ENCODE measurements at places on chromosomes 1 and 21. TPM values are rescaled to one million over a fixed set of nuclear protein-coding genes. Genes with fewer than 3 reads are reported as not detected.

DNA sequence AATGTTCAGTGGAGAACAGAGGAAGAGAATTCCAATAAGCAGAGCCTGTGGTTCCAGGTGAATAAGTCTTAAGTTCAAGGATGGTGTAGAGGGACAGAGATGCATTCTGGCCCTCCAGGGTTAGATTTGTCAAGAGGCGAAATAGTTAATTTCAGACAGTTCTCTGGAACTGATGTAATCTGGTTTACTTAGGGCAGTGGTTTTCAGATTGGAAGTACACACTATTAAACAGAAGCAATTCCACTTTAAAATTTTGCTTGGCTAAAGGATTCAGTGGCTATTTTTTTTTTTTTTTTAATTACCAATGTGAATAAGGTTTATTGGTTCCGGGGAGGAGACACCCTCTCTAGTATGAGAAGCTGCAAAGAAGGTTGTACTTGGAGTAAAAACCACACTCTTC lies 25.3 kb upstream of the MYOCOS start:
- no peak for DNase-seq

GRCh38 chr1:25018110-25018735 lies 88.1 kb upstream of the RUNX3 start:
- no peak for DNase-seq

Gene OR2T35
- total RNA-seq: not detected

DNA sequence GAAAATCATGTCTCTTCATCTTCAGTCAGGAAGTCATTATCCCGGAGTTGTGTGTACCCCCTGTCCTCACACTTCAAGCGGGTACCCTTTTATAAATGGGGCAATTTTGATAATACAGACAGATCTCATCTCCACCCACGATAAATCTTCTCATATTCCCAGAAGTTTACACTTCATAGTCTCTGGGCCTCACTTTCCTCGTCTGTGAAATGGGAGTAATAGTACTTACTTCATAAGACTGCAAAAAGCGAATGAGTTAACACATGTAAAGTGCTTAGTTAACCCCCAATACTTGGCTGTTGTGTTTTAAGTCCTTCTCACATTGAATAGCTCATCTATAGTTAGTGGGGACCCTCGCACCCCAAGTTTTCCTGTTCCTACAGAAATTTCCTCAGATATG lies 820 bp downstream of the NUP210L start:
- DNase-seq: no peak

Gene CRYBG2
- 3.6 TPM for total RNA-seq

Gene TBX19
- total RNA-seq: 0.78 TPM

GRCh38 chr1:198761859-198762616 lies 123.2 kb downstream of the PTPRC start:
- DNase-seq: no peak

Gene GSTM5
- total RNA-seq: 1.8 TPM

Gene ACTN2
- 3.0 TPM for total RNA-seq

- DNase-seq: no peak
Observed at GRCh38 chr1:118788463-118788862, 199.7 kb downstream of the TBX15 start.

Gene PTGS2
- 3.3 TPM for total RNA-seq

Gene KAZN
- 12.2 TPM for total RNA-seq

DNA sequence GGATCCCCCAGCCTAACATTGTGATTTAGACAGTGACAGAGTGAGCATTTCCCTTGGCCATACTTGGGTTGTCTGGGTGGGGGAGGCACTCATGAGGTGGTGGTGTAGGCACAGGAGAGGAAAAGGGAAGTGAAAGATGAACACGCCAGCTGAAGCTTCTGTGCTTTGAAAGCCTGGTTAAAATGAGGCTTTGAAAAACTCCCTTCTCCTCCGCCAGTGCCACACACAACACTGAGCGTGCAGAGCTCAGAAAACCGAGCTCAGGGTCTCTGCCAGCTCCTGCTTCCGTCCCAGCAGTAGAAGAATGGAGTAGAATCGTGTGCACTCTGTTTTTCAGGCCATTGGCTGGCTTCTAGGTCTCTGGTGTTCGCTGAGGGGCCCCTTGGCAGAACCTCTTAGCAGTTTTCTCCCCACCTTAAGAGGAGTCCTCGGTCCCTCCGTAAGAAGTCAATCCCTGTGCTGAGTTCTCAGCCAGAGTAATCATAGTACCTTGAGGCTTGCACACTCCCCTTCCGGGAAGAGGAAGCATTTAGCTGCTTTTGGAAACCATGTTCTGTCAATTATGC lies 12.9 kb downstream of the PLEKHM2 start:
- no peak for DNase-seq

GRCh38 chr1:228804640-228805413 lies 69.5 kb downstream of the RHOU start:
- no peak for DNase-seq

Gene FNDC7
- not detected for total RNA-seq

Gene APOBEC4
- not detected for total RNA-seq

- no peak for DNase-seq
Observed at GRCh38 chr1:119453021-119453420, 38.1 kb downstream of the HSD3B2 start.

GRCh38 chr1:6850537-6850936 lies 65.3 kb downstream of the CAMTA1 start:
- no peak for DNase-seq

GRCh38 chr1:209241487-209241886 lies 342.0 kb upstream of the CAMK1G start:
- DNase-seq: no peak

DNA sequence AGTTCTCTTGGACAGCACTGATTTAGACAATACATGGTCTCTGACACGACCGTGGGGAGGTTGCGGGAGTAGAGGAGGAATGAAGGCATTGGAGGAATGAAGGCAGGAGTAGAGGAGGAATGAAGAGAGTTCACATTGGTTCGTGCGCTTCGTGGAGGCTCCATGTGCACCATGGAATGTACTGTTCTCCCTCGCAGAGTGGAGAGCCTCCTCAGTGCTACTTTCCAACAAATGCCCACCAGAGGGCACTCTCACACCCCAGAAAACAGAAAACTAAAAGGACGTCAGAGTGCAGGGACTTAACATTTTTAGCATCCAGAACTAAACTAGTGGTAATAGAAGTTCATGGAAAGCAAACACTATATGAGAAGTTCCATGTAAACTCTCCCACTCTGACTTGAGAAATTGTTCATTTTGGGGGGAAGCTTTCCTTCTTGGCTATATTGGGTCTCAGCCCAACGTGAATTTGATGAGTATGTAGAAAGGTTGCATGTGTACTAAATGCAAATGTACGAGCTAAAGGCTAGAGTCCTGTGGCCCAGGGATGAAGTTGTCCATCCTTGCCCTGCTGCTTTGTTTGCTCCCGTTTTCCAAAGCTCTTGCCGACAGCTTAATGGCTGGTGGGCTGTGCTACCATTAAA lies 211.6 kb downstream of the LMX1A start:
- peak; percentile 53 for DNase-seq

- no peak for DNase-seq
Observed at GRCh38 chr1:7303554-7304317, 467.4 kb upstream of the VAMP3 start.

GRCh38 chr1:209618756-209619420 lies 33.3 kb downstream of the LAMB3 start:
- DNase-seq: no peak

Gene FAM3B
- total RNA-seq: 50.4 TPM

Gene LMOD1
- total RNA-seq: 16.9 TPM

DNA sequence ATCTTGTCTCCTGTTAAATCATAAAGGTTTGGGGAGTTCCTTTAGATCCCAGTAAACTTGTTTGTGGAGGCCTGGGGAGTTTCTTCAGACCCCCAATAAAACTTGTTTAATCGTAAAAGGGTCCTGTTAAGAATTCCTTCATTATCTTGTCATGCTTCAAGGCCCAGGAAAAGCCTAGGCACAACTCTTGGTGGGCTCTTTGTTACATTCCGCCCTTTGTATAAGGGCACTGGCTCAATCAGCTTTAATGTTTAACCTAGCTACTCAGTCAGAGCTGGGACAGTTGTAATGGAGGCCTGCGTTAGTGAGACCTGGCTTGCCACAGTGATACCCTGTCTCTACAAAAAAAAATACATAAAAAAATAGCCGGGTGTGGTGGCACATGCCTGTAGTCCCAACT lies 77.2 kb downstream of the MPZL1 start:
- no peak for DNase-seq

Gene FALEC
- not detected for total RNA-seq

Gene NBPF12
- 32.0 TPM for total RNA-seq

DNA sequence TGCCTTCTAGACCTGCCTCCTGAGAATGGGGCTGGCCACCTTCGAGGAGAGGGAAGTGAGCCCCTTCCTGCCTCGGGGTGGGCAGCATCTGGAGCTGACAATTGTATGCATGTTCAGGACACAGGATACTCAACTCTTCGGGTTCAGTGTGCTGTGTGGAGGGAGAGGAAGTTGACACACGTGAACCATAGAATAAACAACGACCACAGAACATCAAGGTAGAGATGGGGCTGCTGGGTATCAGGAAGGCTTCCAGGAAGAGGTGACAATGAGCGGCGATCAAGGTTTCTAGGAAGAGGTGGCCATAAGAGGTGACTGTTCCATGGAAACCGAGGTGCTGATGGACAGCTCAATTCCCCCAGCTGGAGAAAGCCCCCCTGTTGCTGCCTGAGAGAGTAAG lies 22.0 kb downstream of the UBIAD1 start:
- no peak for DNase-seq
